ENCODE measurements at places on chromosomes 6 and 20. TPM values are rescaled to one million over a fixed set of nuclear protein-coding genes. Genes with fewer than 3 reads are reported as not detected.

The TRIM15 gene
- polyA plus RNA-seq: not detected

The CFAP61 gene
- polyA plus RNA-seq: not detected

The LHFPL5 gene
- polyA plus RNA-seq: not detected

The WFDC10B gene
- not detected for polyA plus RNA-seq

The POLR3F gene
- polyA plus RNA-seq: 4.4 TPM

DNA sequence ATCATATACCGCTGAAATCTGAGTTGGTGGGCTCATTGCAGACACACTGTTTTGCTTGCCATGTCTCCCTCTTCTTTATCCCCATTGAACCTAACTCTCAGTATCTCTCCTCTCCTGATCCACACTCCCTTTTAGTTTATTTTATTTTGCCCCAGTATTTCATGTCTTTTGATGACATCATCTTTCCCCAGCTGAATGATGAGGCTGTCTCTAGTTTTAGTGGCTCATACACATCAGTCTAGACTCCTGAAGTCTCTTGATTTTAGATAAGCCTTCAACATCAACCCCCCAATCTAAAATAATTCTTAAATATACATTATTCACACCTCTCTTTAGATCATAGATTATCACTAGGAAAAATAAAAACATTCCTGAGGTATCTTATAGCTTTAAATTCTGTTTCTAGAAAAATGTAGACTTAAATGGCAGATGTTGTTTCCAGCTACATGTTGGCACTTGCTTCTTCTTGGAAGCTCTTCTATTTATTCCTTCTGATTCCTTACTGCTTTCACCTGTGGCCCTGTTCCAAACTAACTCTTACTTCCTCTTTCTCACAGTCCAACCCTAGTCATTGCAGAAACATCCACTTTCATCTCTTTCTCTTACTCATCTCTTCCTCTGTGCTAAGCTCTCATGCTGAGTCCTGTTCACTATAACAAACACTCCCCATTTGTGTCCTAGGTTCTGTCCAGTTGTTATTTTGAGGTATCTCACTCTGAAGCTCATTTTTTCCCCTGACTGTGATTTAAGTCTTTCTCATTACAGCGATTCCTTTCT, 191.9 kb upstream of the SLC35B3 start:
- no peaks in the 10 kb centered on the region for H3K36me3 ChIP-seq
- H3K27ac ChIP-seq: no peak overlapping the region
- H3K27me3 ChIP-seq: no peaks in the 10 kb centered on the region
- no peak for DNase-seq
- no peaks in the 10 kb centered on the region for H3K4me1 ChIP-seq

DNA sequence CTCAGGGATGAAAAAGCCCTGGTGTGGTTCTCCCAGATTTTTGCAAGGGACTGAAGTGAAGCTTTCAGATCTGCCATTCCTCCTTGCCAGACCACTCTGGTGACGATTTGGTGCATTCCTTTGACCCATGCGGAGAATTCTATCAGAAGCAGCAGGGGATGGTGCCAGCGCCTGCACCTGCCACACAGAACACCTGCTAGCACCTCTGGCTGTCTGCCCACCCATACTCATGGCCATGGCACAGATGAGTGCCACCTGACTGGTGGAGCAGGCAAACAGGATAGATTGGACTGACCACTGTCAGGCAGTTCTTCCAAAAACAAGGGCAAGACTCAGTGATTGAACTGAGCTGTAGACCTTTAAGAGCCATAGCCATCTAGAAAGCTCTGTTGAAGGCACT, 107.1 kb downstream of the CDYL start:
- DNase-seq: no peak
- H3K27ac ChIP-seq: no peak overlapping the region
- peaks cover 71% of the 10 kb centered on the region for H3K4me1 ChIP-seq
- no peak overlapping the region for H3K4me3 ChIP-seq
- H3K27me3 ChIP-seq: no peaks in the 10 kb centered on the region

- no peak overlapping the region for H3K27ac ChIP-seq
- no peak for DNase-seq
- peaks cover 3% of the 10 kb centered on the region for H3K36me3 ChIP-seq
- no peak overlapping the region for H3K4me3 ChIP-seq
Measured at GRCh38 chr20:37327748-37328147, 18.2 kb upstream of the SRC start.

DNA sequence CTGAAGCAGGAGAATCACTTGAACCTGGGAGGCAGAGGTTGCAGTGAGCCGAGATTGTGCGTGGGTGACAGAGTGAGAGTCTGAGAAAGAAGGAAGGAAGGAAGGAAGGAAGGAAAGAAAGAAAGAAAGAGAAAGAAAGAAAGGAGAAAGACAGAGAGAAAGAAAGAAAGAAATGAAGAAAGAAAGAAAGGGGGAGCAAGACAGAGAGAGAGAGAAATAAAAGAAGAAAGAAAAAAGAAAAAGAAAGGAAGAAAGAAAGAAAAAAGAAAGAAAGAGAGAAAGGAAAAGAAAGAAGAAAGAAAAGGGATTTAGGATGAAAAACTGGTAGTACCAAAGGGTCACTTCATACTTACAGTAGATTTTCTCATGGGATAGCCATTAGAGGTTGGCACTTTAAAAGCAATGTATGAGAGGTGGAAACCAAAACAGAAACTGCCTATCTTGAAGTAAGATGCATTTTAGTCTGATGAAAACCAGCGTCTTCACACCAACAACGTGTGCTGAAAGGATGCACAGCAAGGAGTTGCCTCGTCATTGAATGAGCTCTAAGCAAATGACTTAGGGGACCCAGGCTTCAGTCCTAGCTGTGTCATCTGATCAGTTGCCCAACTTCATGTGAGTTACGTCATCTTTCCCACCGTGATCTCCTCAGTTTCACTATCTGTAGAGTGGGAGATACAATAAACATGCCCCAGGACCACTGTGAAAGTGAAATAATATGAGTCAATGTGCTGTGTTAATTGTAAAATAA, 133.9 kb upstream of the NEDD9 start:
- H3K4me1 ChIP-seq: peaks cover 75% of the 10 kb centered on the region
- H3K27ac ChIP-seq: peak overlapping the region; percentile 85
- peaks cover 10% of the 10 kb centered on the region for H3K36me3 ChIP-seq

- peaks cover 98% of the 10 kb centered on the region for H3K4me1 ChIP-seq
- H3K27ac ChIP-seq: peak overlapping the region; percentile 38
- H3K4me3 ChIP-seq: no peak overlapping the region
- no peak for DNase-seq
- no peaks in the 10 kb centered on the region for H3K27me3 ChIP-seq
Measured at GRCh38 chr6:144415835-144416237, 130.7 kb downstream of the UTRN start.

DNA sequence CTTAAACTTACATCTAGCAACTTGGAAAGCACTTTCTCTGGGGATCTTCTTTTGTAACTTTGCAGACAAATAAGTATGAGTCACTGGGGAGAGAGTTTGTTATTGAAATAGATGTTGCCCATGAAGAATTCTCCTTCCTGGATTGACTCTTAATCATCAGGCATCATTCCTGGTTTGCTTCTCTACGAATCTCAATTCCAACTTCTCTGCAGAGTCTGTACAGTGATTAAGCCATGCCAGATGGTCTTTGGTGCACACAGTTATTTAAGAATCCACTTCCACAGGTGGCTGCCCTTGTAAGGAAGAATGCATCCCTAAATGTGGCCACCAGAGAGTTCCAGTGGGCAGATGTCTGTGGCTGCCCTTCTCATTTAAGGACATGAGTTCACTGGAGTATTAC, 25.7 kb downstream of the MYCT1 start:
- no peak overlapping the region for H3K27ac ChIP-seq
- H3K27me3 ChIP-seq: peaks cover 3% of the 10 kb centered on the region
- H3K4me3 ChIP-seq: no peak overlapping the region
- no peaks in the 10 kb centered on the region for H3K4me1 ChIP-seq
- no peaks in the 10 kb centered on the region for H3K36me3 ChIP-seq
- no peak for DNase-seq

GRCh38 chr6:97292671-97293070, 9.7 kb upstream of the MMS22L start:
- no peaks in the 10 kb centered on the region for H3K4me1 ChIP-seq
- H3K36me3 ChIP-seq: no peaks in the 10 kb centered on the region
- H3K27ac ChIP-seq: no peak overlapping the region
- no peak overlapping the region for H3K4me3 ChIP-seq
- DNase-seq: no peak
- peaks cover 6% of the 10 kb centered on the region for H3K27me3 ChIP-seq

GRCh38 chr6:132085731-132086130, 134.6 kb upstream of the CCN2 start:
- no peak overlapping the region for H3K27ac ChIP-seq
- H3K4me3 ChIP-seq: no peak overlapping the region
- no peaks in the 10 kb centered on the region for H3K27me3 ChIP-seq
- no peaks in the 10 kb centered on the region for H3K4me1 ChIP-seq
- no peaks in the 10 kb centered on the region for H3K36me3 ChIP-seq
- DNase-seq: no peak

DNA sequence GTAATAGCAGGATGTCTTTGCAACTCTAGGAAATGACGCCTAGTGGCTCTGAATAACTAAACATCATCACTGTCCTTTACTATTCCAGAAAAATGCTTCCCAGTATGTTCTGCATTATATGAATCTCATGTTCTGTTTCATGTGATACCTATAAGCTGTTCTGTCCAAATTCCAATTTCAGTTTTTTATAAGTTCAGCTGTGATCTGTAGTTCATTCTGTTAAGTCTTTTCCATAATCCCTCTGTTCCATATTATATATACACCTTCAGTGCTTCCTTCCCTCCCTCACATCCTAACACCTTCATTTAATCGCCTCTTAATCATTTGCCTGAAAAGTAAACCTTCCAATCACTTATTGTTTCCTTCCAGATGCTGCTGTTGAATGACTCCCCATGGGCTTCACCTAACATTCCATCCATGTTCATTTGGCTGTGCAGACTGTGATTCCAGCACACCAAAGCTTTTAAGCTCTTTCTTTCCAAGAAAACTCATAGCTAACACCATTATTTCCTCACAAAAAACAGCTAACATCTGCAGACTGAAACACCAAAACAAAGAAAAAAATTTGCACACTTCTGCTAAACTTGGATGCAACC, 18.6 kb downstream of the HMGCLL1 start:
- H3K36me3 ChIP-seq: no peaks in the 10 kb centered on the region
- no peak for DNase-seq
- no peak overlapping the region for H3K27ac ChIP-seq
- H3K4me1 ChIP-seq: no peaks in the 10 kb centered on the region
- H3K4me3 ChIP-seq: no peak overlapping the region

DNA sequence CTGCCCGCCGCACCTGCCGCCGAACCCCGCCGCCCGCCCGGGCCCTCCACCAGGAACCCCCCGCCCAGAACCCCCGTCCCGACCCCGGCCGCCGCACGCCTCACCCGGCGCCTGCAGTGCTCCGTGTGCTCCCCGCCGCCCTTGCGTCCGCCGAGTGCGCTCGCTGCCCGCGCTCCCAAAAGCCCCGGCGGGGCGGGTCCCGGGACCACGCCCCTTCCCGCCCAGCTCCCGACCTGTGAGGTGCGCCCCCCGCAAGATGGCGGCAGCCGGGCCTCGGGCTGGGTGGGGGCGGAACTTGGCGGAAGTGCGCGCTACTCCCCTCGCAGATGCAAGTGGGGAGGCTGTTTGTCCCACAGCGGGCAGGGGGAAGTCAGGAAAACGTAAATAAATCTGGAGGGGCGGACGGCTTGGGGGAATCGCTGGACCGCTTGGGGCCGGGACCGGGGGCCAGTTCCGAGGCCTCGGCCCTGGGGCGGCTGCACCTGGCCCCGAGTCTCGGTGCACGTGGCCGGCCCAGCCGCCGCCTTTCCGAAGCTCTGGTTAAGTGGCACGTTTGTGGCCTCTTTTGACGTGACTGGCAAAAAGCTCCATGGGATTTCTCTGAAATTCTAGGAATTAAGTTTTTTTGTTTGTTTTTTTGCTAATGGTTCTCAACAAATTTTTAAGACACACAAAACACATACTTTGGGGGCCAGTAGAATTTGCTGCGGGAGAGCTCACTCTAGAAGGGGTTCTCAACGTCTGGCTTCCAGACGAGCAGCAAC, at the start of gene EZR:
Gene EZR, minus strand, starts transcription at position 156 of the 764 bp plus-strand sequence. CDS start 1,275 bp downstream, outside the sequence.
- H3K4me3 ChIP-seq: peak within 1 kb of the TSS; percentile 82
- peak within 1 kb of the TSS; percentile 92 for H3K27ac ChIP-seq
- peaks cover 10% of the 10 kb centered on the region for H3K27me3 ChIP-seq
- peaks cover under 1% of the 10 kb centered on the region for H3K36me3 ChIP-seq
- peaks cover 57% of the 10 kb centered on the region for H3K4me1 ChIP-seq
- DNase-seq: peak; percentile 75

GRCh38 chr6:140256248-140256647, 881.8 kb upstream of the CITED2 start:
- DNase-seq: no peak
- H3K27me3 ChIP-seq: peaks cover 1% of the 10 kb centered on the region
- no peak overlapping the region for H3K4me3 ChIP-seq
- no peak overlapping the region for H3K27ac ChIP-seq
- H3K36me3 ChIP-seq: no peaks in the 10 kb centered on the region
- H3K4me1 ChIP-seq: no peaks in the 10 kb centered on the region

GRCh38 chr6:27867945-27868300, 44.3 kb downstream of the OR2B2 start:
- H3K36me3 ChIP-seq: no peaks in the 10 kb centered on the region
- DNase-seq: no peak
- peaks cover 80% of the 10 kb centered on the region for H3K4me1 ChIP-seq
